ENCODE measurements at places on chromosomes 5 and 9.

- DNase-seq = no peak
These were observed 450.5 kb downstream of the ELAVL2 start for GRCh38 chr9:23375511-23375910.

DNA sequence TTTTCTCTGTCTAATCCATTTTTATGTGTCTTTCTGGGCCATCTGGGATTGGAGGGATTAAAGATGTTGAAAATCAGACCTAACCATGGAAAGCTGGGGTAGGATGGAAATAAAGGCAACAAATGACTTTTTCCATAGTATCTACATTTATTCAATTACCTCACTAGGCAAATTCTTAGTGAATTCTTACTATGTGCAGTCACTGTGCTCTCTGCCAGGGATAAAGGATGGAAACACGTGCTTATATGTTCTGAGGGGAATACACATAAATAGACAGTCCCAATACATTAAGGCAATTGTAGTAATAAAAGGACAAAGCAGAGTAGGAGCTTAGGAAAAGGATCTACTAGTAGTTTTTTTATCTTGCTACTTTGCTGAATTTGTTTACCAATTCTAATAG lies 214.2 kb downstream of the PRR16 start:
- DNase-seq = no peak

GRCh38 chr5:96942911-96943310 lies 7.0 kb downstream of the LNPEP start:
- no peak for DNase-seq

DNA sequence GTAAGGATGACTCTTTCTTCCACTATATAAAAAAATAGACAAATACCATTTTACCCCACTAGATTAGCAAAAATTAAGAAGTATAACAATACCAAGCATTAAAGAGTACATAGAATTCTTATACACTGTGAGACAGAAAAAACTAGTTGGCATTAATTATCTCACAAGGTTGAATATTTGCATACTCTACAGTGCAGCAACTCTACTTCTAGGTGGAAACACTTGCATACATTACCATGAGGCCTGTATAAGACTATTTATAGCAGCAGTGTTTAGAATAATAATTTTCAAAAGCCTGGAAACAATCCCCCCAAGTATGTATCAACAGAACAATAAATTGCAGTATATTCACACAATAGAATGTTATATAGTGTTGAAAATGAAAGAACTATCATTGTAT lies 19.0 kb upstream of the PURA start:
- no peak for DNase-seq

DNA sequence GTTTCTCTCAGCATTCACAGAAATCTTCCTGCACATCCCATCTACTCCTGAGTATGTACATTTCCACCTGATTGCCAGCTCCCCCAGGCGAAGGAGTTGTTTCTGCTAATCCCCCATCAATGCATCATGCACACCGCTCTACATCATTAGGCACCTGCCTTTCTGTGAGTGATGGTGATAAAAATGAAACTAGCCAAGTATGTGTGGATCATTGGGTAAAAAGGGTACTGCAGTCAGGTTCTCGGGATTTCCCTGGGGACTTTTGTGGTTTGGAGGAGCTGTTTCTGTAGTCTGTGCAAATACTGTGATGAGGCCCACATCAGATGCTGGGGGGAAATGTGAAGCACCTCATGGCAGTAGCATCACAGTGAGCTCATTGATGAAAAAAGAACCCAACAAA lies 30.4 kb downstream of the CAMK4 start:
- peak; percentile 51 for DNase-seq

- no peak for DNase-seq
These were observed 7.2 kb upstream of the ADRA1B start for GRCh38 chr5:159909126-159909525.

DNA sequence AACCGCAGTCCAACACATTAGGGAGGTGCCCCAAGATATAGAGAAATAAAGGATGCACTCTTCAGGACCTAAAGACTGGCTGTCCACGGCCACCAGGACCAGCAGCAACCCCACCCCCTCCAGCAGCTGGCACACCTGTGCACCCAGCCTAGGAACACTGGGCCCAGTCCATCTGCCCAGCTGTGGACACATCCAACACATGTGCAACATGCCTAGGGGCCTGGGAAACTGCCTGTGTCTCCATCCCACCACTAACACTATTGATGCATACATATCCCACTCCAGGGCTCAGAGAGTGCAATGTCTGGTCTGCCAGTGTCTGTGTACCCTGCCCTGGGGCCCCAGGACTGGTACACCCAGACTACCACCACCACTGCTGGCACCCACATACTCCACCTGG lies 1781.3 kb downstream of the MAT2B start:
- DNase-seq = no peak

Measured in CD4-positive, alpha-beta T cell treated with Interleukin-17A for 4 hours (primary cell).